H54 (cell line): ENCODE measurements at places on chromosomes 1 and 21.

DNA sequence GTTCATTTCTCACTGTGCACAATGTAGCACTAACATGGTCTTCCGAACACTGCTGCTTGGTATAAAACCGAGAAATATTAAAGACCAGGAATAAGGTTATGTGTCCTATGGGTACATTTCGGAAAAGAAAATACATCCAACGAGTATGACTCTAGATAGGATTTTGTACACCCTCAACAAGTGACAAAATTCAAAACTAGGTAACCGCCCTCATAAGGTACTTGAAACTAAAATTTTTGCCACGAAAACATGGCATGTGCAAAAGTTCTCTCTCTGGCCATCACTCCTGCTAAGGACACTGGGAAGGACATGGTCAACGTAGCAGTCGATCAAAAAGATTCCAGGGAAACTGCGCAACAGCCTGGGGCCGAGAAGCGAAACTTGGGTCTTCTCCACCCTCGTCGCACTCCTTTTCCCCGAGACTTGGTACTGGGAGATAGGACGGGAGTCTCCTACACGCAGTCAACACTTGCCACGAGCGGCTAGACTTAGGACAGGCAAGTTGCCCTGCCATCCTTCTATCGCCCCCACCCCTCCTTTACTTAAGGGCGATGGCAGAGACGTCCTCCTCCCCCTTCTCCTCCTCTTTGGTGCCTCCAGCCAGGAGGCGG lies 338 bp upstream of the TOR1AIP1 start:
- no peak for DNase-seq

GRCh38 chr1:234107416-234108021 lies 203.0 kb downstream of the SLC35F3 start:
- no peak for DNase-seq

DNA sequence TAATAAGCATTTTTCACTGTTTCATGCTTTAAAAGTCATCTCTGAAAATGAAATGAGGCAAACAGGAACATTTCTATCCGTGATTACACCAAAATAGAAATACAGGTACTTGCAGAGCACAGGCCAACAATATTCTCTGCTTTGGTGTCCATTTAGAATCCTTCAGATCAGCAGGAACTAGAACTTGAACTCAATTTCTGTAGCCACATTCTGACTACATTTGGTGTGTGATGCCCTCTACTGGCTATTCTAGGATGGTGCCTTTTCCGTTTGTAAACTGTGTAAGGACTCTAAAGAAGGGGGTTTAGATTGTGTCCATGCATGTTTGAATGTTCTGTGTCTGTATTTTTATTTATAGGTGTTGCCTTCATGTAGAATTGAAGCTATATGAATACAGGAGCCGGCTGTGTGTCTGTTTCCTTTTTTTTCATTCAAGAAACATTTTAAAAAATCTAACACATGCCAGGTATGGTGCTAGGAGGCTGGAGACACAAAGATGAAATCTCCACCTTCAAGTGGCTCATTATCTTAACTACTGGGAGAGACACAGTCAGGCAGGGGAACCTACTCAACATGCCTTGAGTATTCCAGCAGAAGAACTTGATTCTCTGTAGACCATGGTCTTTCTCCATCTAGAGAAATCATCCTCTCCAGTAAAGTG lies 7.6 kb upstream of the ZNF326 start:
- DNase-seq, result peak; percentile 67

- no peak for DNase-seq
Observed at GRCh38 chr1:26259005-26259404, 20.9 kb upstream of the SH3BGRL3 start.

GRCh38 chr21:36180963-36181362 lies 24.3 kb downstream of the DOP1B start:
- DNase-seq, result no peak

GRCh38 chr1:11013160-11013531 lies 692 bp downstream of the TARDBP start:
- DNase-seq, result no peak

DNA sequence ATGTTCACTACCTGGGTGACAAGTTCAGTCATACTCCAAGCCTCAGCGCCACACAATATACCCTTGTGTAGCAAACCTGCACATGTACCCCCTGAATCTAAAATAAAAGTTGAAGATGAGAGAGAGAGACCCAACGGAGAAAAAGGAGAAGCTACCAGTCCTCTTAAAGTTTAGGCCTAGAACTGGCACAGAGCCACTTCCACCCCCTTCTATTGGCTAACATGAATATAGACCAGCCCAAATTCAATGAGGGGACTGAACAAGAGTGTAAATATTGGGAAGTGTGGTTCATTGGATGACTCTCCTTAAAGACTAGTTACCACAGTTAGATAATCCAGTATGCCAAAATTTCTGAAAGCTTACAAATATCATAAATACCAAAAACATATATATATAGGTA lies 139.9 kb upstream of the ATP1B1 start:
- DNase-seq, result no peak

DNA sequence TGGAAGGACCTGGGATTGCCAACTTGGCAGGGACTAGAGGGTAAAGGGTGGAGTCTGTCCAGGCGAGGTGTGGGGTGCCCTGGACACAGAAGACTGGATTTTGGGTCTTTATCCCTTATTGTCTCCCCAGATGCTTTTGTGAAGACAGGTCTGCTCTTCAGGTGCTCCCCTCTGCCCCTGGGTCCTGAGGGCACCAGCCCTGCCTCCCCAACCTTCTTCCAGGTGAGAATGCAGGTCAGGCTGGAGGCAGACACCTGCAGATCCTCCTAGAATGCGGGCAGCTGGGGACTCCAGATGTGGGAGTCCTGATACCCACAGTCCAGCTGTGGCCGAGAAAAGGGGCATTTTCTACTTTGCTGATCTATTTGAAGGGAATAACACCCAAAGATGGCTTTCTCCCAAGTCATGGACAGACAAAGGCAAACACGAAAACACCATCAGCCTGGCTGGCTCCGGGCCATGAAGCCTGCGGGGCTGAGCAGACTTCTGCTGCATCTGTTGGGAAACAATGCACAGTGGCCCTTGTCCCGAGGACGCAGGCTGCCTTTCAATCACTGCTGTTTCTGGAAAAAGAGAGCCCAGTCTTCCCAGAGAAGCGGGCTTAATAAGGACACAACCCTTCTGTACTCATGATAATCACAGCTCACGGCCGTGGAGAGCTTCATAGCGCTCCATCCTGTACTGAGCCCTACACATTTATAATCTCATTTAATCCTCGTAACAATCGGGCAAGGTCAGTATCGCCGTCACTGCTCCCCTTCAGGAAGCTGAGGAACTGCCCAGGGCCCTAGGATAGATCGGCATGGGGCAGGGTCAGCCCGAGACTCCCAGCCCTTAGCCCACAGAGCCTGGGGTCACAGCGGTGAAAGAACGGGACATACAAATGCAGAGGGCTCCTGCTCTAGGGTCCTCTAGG lies 62.0 kb upstream of the ABCG1 start:
- DNase-seq, result no peak

GRCh38 chr1:118688891-118689290 lies 299.3 kb downstream of the TBX15 start:
- DNase-seq, result no peak
